NCI-H774 (cell line): ENCODE measurements at places on chromosomes 3 and 15.

GRCh38 chr15:81155375-81156218 lies 21.5 kb downstream of the CFAP161 start:
- DNase-seq = no peak

DNA sequence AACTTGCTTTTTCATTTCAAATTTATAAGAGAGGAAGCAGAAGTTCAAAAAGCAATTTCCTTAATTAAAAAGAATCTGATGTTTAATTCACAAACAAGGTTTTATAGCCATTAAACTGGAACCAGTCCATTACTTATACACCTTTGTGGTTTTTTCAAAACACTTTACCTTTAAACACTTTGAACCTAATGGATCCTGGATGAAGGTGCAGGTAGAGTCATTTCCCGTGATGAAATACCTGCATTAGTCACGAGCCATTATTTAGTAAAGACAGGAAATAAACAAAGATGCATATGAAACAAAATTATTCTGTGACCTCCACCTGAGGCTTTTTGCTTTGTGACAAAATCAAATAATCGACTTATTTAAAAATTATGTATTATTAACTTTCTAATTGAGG lies 341.7 kb upstream of the UBE2E2 start:
- no peak for DNase-seq

DNA sequence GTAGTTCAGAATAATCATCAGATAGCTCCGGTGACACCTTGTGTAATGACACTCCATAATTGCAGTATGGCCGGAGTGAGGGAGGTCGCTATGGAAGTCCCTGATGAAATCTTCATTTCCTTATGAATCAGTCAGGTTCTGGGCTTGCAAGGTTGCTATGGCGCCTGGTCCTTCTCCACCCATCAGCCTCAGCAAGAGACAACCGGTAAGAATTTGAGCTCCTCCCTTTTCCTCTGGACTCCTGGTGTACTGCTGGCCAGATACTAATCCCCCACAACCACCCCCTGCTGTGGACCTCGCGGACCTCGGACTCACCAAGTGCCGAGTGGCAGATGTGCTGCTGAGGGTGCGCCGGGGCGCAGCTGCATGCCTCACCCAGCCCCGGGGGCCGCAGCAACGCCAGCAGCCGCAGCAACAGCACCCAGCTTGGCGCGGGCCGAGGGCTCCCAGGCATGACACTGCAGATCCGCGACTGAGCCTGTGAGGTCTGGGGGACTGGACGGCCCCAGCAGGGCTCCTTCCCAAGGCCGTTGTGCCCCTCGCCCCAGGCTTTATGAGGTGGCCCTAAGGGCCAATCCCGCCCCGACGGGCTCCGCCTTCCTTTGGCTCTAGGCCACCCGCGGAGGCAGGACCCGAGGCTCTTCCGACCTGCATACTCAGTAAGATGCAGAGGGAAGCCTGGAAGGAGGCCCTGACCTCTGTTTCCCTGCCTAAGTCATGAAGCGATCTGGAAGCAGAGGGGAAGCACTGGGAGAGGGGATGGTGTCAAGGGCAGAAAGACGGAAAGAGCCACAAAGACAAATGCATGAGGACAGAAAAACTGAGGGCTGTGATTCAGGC lies at the start of gene TIMP4:
TIMP4 (minus strand) TSS at position 526 of the 840 bp plus-strand sequence; CDS start at position 454, 72 bp downstream.
- no peak for DNase-seq

DNA sequence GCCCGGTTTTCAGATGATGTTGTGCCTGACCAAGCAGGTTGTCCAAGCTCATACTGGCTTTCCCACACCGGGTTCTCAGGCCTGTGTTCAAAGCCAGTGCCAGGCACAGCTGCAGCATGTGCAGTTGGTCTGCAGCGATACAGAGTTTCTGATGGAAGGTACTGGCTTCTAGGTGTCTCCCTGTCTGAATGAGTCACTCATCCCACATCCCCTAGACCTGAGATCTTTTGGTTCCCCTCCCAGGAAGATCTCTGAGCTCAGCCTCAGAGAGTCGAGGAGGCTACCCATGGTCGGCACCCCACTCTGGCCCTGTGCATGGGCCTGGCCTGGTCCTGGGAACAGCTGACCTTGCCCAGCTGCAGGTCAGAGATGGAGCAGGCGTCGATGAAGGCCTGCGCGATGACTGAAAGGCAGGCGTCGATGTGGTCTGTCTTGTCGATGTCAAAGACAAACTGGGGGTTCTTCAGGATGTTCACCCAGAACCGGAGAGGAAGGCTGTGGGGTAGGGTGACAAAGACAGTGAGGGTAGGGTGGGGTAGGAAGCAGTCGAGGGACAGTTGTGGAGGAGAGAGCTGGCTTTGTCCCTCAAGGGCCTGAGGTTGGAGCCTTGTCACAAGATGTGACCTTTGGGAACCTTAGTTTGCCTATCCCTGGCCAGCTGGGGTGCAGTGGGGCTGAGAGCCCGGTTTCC lies 15.3 kb downstream of the H1-8 start:
- DNase-seq = no peak

- DNase-seq = peak; percentile 4
Measured at GRCh38 chr3:134601539-134602439, 49.0 kb downstream of the KY start.

DNA sequence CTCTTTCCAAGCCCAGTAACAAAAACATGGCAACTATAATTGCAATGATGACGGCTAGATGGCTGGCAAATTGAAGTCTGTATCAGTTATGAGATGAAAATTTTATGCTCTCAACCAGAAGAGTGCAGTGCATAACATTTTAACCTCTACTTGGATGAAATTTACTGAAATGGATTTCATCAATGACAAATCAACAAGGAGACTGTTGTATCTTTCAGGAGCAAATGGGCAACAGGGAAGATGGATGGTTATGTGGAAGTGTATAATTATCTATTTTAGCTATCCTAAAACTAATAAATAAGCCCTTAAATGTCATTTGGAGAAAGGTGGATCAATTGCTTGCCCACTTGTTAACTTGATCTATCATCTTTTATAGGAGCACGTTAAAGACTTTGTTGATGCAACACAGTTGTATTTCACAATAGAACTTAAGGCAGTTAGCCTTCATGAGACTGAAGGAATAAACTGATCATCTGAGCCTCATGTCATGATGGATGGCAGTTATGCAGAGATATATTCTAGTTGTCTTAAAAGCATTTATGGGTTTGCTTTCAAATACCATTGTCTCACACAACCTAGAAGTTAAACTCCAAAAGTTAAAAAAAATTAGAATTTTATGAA lies 315.1 kb upstream of the TBC1D5 start:
- DNase-seq = no peak
